ENCODE measurements at places on chromosomes 5 and 9. TPM values are rescaled to one million over a fixed set of nuclear protein-coding genes. Genes with fewer than 3 reads are reported as not detected.
A peak's percentile ranks its signal among the peaks of the same experiment; 100 is the strongest.

The C9orf153 gene
- polyA plus RNA-seq: not detected

The HTR1A gene
- polyA plus RNA-seq: not detected

The SIT1 gene
- polyA plus RNA-seq: not detected

DNA sequence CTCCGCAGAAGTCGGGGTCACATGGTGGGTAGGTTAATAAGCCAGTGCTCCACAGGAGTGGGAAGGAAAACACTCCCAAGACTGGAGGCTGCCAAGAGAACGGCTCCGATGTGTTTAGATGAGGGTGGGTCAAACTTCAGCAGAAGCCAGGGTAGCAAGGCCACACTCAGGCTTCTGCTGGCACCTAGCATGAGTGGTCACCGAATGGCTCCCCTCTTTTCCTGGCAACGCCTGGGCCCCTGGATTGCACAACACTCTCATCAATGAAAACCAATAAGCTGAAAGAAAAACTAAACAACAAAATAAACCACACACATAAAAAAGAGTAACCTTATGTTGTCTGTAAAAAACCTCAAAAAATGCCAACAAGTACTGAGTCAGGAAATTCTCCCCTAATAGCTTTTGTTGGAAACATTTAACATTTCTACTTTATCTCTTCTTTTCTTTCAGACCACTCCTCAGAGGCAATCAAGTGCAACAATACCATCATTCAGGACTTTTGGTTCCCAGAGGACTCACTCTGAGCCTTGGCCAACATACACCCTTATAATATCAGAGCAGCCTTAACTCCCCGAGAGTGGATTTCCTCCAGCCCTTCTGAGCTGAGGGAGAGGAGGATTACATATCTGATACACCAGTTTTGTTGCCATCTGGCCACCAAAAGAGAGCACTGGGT is 279.9 kb downstream of the ENC1 start:
- no peak for DNase-seq
- no peaks in the 10 kb centered on the region for H3K27me3 ChIP-seq
- H3K27ac ChIP-seq: no peak overlapping the region
- no peak overlapping the region for H3K4me3 ChIP-seq
- no peaks in the 10 kb centered on the region for H3K4me1 ChIP-seq

DNA sequence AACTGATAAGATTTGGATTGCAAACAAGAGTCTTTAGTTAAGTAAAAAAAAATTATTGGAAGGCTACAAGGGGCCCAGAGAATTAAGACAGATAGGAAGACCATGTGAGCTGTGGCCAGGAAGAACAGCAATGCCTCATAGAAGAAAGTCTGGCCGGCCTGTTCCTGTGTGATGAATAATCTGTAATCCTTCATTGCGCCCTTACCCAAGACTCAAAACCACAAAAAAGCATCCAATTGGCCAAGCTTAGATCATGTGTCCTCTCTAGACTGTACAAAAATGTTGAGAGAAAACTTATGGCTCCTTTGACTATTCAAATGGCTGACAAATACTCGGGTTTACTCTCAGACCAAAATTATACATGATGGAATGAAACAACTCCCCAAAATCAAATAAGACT is 1383.5 kb downstream of the PTPRD start:
- no peaks in the 10 kb centered on the region for H3K36me3 ChIP-seq
- no peaks in the 10 kb centered on the region for H3K4me1 ChIP-seq
- H3K4me3 ChIP-seq: no peak overlapping the region
- DNase-seq: no peak
- no peak overlapping the region for H3K27ac ChIP-seq

- H3K27ac ChIP-seq: no peak overlapping the region
- no peaks in the 10 kb centered on the region for H3K36me3 ChIP-seq
- H3K4me3 ChIP-seq: no peak overlapping the region
- DNase-seq: no peak
Observed at GRCh38 chr9:5002811-5003210, 17.7 kb downstream of the JAK2 start.

GRCh38 chr9:137077758-137078693 is 709 bp downstream of the UAP1L1 start:
- H3K27me3 ChIP-seq: no peaks in the 10 kb centered on the region
- H3K4me1 ChIP-seq: peaks cover 16% of the 10 kb centered on the region
- H3K4me3 ChIP-seq: peak overlapping the region; percentile 67
- peaks cover 7% of the 10 kb centered on the region for H3K36me3 ChIP-seq
- H3K27ac ChIP-seq: no peak overlapping the region

The PRLR gene
- not detected for polyA plus RNA-seq
